ENCODE measurements at places on chromosomes 3 and 15. TPM values are rescaled to one million over a fixed set of nuclear protein-coding genes. Genes with fewer than 3 reads are reported as not detected.
A peak's percentile ranks its signal among the peaks of the same experiment; 100 is the strongest.

CPB1 gene
- not detected for total RNA-seq

DNA sequence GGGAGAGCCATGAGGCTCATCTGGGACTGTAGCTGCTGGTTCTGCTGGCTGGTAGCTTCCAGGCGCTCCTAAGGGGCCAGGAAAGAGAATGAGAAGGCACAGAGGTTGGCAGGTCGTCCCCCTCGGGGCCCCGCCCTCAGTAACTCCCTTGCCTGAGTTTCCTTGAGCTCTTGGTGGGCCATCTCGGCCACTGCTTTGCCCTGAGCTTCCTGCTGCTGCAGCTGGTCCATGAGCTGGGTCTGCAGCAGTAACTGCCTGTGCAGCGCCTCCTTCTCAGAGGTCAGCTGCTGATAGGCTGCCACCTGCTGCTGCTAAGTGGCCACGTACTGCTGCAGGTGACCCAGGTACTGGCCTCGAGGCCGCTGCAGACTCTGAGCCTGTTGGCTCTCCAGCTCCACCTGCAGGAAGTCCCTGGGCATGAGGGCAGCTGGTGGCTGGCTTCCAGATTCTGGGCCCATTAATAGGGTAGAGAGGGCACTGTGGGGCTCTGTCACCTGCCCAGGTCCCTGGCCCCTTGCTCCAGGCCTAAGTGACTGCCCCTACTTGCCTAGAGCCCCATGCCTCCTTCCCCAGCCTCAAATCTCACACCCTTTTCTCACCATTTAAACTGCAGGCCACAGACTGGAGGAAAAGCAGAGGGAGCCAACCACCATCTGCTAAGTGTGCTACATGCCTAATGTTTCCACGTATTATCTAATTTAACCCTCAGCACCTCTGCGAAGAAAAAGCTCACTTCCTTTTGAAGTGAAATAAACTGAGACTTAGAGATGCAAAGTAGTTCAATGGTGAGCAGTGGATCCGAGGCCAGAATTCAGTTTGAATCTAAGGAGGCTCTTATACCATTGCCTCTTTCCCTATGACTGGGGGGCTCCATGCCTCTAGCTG, 10.8 kb upstream of the VPS33B start:
- peak; percentile 88 for DNase-seq
- H3K27ac ChIP-seq = no peak overlapping the region
- no peaks in the 10 kb centered on the region for H3K4me1 ChIP-seq
- no peaks in the 10 kb centered on the region for H3K27me3 ChIP-seq

BSN gene
- 0.27 TPM for total RNA-seq

- H3K27me3 ChIP-seq = no peaks in the 10 kb centered on the region
- peaks cover 6% of the 10 kb centered on the region for H3K4me1 ChIP-seq
These were observed 1.4 kb downstream of the ISLR start for GRCh38 chr15:74174958-74175253.

GRCh38 chr15:41892621-41893421, 1.0 kb downstream of the SPTBN5 start:
- H3K27ac ChIP-seq = no peak overlapping the region
- peaks cover 25% of the 10 kb centered on the region for H3K4me1 ChIP-seq
- peak; percentile 70 for DNase-seq
- no peak overlapping the region for H3K4me3 ChIP-seq

GRCh38 chr3:28088811-28089526, 152.4 kb upstream of the CMC1 start:
- H3K4me3 ChIP-seq = no peak overlapping the region
- no peaks in the 10 kb centered on the region for H3K27me3 ChIP-seq
- H3K36me3 ChIP-seq = no peaks in the 10 kb centered on the region
- DNase-seq = no peak
- no peak overlapping the region for H3K27ac ChIP-seq

- H3K27ac ChIP-seq = no peak overlapping the region
- DNase-seq = no peak
- no peaks in the 10 kb centered on the region for H3K4me1 ChIP-seq
- H3K27me3 ChIP-seq = no peaks in the 10 kb centered on the region
- no peaks in the 10 kb centered on the region for H3K36me3 ChIP-seq
These were observed 15.1 kb downstream of the RAB5A start for GRCh38 chr3:19961960-19962359.

RPS27L gene
- total RNA-seq = 113 TPM

LSAMP gene
- total RNA-seq = 8.2 TPM

GRCh38 chr3:194592798-194593752, 40.1 kb downstream of the TMEM44 start:
- no peaks in the 10 kb centered on the region for H3K36me3 ChIP-seq
- no peak for DNase-seq
- no peak overlapping the region for H3K4me3 ChIP-seq
- H3K4me1 ChIP-seq = no peaks in the 10 kb centered on the region
- no peaks in the 10 kb centered on the region for H3K27me3 ChIP-seq
- H3K27ac ChIP-seq = peak overlapping the region; percentile 37

- DNase-seq = no peak
- no peaks in the 10 kb centered on the region for H3K4me1 ChIP-seq
- no peak overlapping the region for H3K4me3 ChIP-seq
These were observed 23.8 kb downstream of the NIPA1 start for GRCh38 chr15:22810033-22810852.

DNA sequence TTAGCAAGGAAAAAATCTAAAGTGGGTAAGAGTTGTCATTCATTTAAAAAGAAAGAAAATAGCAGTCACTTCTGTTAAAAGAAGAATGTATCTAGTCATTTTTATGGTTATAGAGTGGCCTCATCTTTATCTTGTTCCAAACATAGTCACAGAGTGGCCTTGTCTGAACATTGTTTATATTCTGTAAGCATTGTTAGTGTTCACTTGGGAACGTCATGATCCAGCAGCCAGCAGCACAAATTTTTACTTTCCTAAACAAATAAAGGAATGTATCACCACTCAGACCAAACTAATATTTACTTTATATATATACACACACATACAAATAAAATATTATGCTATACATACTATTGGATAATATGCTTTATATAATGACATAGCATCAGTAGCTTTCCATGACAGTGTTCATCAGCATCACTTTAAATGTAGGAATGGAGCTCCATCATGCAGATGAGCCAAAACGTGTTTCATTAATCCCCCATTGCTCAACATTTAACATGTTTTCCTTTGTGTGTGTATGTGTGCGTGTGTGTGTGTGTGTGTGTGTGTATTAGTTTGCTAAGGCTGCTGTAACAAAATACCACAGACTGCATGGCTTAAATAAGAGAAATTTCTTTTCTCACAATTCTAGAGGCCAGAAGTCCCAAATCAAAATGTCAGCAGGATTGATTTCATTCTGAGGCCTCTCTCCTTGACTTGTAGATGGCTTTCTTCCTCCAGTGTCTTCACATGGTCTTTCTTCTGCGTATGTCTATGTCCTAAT, 39.6 kb upstream of the GYG1 start:
- peaks cover 23% of the 10 kb centered on the region for H3K4me1 ChIP-seq
- H3K36me3 ChIP-seq = no peaks in the 10 kb centered on the region
- DNase-seq = no peak
- H3K4me3 ChIP-seq = no peak overlapping the region
- no peaks in the 10 kb centered on the region for H3K27me3 ChIP-seq

GRCh38 chr3:78818161-78818985, 949.4 kb downstream of the ROBO1 start:
- no peak overlapping the region for H3K4me3 ChIP-seq
- no peaks in the 10 kb centered on the region for H3K4me1 ChIP-seq
- H3K27ac ChIP-seq = no peak overlapping the region
- no peak for DNase-seq
- H3K36me3 ChIP-seq = no peaks in the 10 kb centered on the region

EAF2 gene
- 2.2 TPM for total RNA-seq

PP2D1 gene
- not detected for total RNA-seq

MKRN3 gene
- not detected for total RNA-seq

GRCh38 chr15:35288580-35288979, 203.5 kb upstream of the NANOGP8 start:
- no peak overlapping the region for H3K4me3 ChIP-seq
- no peaks in the 10 kb centered on the region for H3K36me3 ChIP-seq
- H3K4me1 ChIP-seq = peaks cover 5% of the 10 kb centered on the region

RAB6B gene
- 1.2 TPM for total RNA-seq

- H3K27me3 ChIP-seq = no peaks in the 10 kb centered on the region
- peak within 1 kb of the TSS; percentile 91 for H3K27ac ChIP-seq
- peak; percentile 64 for DNase-seq
- peak within 1 kb of the TSS; percentile 75 for H3K4me3 ChIP-seq
- peaks cover 7% of the 10 kb centered on the region for H3K4me1 ChIP-seq
These were observed at the start of gene PIGZ for GRCh38 chr3:196968233-196969133. PIGZ (minus strand) TSS chr3:196968833; CDS start chr3:196952031, 16,802 bp downstream.

GRCh38 chr3:151234825-151235224, 31.8 kb upstream of the GPR171 start:
- no peaks in the 10 kb centered on the region for H3K36me3 ChIP-seq
- no peak overlapping the region for H3K27ac ChIP-seq
- no peak overlapping the region for H3K4me3 ChIP-seq
- no peak for DNase-seq
- H3K27me3 ChIP-seq = no peaks in the 10 kb centered on the region

GRCh38 chr15:31297575-31298456, 28.8 kb upstream of the KLF13 start:
- peak overlapping the region; percentile 73 for H3K27ac ChIP-seq
- DNase-seq = peak; percentile 74
- H3K4me1 ChIP-seq = no peaks in the 10 kb centered on the region
- H3K36me3 ChIP-seq = no peaks in the 10 kb centered on the region

TMEM207 gene
- not detected for total RNA-seq

VPS39 gene
- total RNA-seq = 124 TPM

DNA sequence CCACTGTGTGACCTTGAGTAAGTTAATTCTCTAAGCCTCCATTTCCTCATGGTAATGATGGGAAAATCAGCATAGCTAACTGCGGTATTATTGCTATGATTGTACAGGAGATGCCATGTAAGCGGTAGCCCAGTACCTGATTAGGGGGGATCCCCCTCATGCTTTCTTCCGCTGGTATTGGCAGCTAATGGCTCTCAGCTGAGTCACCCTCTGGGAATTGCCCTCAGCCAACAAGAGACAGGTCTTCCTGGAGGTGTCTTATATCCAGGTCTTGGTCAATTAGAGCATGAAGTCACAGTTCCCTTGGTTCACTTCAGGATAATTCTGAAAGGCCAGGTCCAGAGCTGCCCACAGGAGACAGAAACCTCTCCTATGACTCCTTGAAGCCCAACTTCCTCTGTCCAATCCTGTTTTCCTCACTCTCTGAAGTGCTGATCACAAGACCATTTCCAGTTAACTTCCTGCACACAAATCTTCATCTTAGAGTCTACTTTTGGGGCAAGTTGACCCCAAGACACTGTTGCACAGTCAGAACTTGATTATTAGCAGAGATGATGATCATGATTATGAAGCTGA, 724.7 kb upstream of the ZNF385D start:
- H3K4me3 ChIP-seq = no peak overlapping the region
- no peaks in the 10 kb centered on the region for H3K36me3 ChIP-seq
- H3K27ac ChIP-seq = no peak overlapping the region
- H3K4me1 ChIP-seq = no peaks in the 10 kb centered on the region
- no peaks in the 10 kb centered on the region for H3K27me3 ChIP-seq

GRCh38 chr15:88982304-88982945, 69.2 kb upstream of the MFGE8 start:
- H3K36me3 ChIP-seq = no peaks in the 10 kb centered on the region
- H3K27ac ChIP-seq = no peak overlapping the region
- peak; percentile 16 for DNase-seq
- H3K4me1 ChIP-seq = no peaks in the 10 kb centered on the region
- no peaks in the 10 kb centered on the region for H3K27me3 ChIP-seq
- no peak overlapping the region for H3K4me3 ChIP-seq

GRCh38 chr3:60657972-60658371, 593.3 kb downstream of the FHIT start:
- H3K27ac ChIP-seq = no peak overlapping the region
- no peaks in the 10 kb centered on the region for H3K4me1 ChIP-seq
- no peak for DNase-seq
- no peaks in the 10 kb centered on the region for H3K36me3 ChIP-seq
- H3K27me3 ChIP-seq = no peaks in the 10 kb centered on the region

DNA sequence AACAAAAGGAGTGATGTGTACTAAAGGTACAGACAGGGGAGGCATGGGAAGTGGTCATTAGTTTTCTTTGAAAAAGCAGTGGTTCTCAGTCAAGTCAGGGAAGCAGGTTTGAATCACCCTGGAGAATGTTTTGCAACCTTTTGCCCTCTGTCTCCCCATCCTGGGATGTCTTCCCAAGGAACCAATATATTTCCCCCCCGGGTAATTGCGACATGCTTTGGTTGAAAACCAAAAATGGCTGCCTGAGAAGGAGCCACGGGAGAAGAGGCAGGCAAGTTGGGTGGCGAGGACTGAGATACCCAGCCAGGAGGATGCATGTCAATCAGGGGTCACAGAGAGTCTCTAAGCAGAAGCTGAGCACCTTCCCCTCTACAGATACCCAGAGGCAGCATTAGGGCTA, 20.2 kb upstream of the PPP1R2 start:
- no peaks in the 10 kb centered on the region for H3K36me3 ChIP-seq
- no peak overlapping the region for H3K4me3 ChIP-seq
- no peak for DNase-seq
- no peak overlapping the region for H3K27ac ChIP-seq
- H3K4me1 ChIP-seq = no peaks in the 10 kb centered on the region
- peaks cover 9% of the 10 kb centered on the region for H3K27me3 ChIP-seq

DNA sequence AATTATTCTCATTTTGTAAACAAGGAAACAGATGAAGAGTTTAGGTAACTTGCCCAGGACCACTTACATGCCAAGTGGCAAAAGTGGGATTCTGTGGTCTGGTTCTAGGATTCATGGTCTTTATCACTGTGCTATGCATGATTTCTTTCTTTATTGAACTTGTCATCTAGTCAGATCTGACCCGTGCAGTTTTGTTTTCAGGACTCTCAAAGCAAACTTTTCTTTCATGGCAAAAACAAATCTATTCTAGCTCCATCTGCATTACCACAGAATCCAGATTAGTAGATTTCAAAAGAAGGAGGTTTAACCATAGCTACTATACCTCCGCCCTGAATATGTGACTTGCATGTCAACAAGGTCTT, 404.4 kb downstream of the PTPRG start:
- H3K27me3 ChIP-seq = no peaks in the 10 kb centered on the region
- no peak for DNase-seq
- no peaks in the 10 kb centered on the region for H3K36me3 ChIP-seq
- H3K27ac ChIP-seq = no peak overlapping the region
- no peak overlapping the region for H3K4me3 ChIP-seq
- peaks cover 5% of the 10 kb centered on the region for H3K4me1 ChIP-seq

- H3K4me1 ChIP-seq = peaks cover 4% of the 10 kb centered on the region
- no peaks in the 10 kb centered on the region for H3K36me3 ChIP-seq
- DNase-seq = peak; percentile 22
- H3K4me3 ChIP-seq = no peak overlapping the region
These were observed 142.7 kb downstream of the GADL1 start for GRCh38 chr3:30751610-30752299.

FETUB gene
- total RNA-seq = not detected

DNA sequence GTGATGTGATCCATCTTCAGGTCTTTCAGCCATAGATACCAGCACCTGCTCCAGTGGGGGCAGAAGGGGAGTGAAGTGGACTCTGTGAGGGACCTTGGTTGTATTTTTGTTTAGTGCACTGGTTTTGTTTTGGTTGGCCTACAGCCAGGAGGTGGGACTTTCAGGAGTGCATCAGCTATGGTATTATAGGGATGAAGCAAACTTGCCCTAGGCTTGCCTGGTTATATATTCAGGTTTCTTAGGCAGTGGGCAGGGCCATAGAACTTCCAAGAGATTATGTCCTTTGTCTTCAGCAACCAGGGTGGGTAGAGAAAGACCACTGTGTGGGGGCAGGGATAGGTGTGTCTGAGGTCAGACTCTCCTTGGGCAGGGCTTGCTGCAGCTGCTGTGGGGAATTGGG, 337.3 kb upstream of the SGO1 start:
- H3K27ac ChIP-seq = no peak overlapping the region
- H3K4me3 ChIP-seq = no peak overlapping the region
- no peak for DNase-seq
